ENCODE measurements at places on chromosomes 1 and 21.

DNA sequence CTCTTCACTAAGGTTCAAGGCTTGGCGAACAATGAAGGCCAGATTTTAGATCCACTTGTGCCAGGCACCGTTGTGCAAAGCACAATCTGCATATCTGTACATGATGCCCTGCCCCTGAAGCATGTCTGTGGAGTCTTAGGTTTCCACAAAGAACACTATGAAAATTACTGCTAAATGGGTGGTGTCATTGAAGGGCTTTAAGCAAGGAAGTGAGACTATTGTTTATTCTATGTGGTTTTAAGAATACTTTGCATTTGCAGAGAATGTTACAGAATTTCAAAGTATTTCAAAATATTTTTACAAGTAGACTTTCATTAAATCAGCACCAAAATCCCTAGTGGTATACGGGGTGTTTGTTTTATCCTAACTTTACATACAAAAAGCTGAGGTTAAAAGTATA is 8.8 kb downstream of the TSEN15 start:
- DNase-seq: no peak

DNA sequence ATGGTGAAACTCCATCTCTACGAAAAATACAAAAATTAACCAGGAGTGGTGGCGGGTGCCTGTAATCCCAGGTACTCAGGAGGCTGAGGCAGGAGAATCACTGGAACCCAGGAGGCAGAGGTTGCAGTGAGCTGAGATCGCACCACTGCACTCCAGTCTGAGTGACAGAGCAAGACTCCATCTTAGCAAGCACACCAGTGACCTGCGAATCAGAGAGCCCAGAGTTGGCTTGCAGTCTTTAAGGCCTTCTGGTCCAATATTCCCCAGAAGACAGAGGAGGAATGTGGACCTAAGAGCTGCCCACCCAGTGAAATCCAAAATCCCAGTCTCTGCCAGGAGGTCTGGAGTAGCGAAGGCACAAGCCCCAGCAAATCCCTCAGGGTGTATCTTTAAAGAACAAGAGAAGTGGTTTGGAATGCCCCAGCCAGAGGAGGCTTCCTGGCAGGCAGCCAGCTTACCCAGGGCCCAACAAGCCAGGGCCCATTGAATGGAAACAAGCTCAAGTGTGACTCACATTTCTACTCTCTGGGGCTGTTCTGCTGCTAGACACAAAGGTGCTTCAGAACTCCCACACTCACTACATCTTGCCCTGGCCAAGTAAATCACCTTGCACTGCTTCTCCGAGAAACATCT is 23.9 kb downstream of the GPR161 start:
- no peak for DNase-seq

DNA sequence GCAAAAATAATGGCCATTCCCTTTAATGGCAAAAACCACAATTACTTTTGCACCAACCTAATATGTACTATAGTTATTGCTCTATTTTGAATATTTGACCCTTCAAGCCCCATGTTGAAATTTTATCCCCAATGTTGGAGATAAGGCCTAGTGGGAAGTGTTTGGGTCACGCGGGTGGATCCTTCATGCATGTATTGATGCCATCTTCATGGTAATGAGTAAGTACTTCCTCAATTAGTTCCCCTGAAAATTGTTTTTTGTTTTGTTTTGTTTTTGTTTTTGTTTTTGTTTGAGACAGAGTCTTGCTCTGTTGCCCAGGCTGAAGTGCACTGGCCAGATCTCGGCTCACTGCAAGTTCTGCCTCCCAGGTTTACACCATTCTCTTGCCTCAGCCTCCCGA is 9.8 kb upstream of the USP25 start:
- DNase-seq: no peak

GRCh38 chr1:84724128-84724860 is 34.0 kb upstream of the SSX2IP start:
- DNase-seq: no peak

GRCh38 chr1:210200124-210200736 is 32.4 kb upstream of the SERTAD4 start:
- DNase-seq: no peak

Data from NCI-H2081 (cell line).